Cerebellar cortex (tissue), 1 donor: ENCODE measurements at places on chromosomes 3 and 15.

DNA sequence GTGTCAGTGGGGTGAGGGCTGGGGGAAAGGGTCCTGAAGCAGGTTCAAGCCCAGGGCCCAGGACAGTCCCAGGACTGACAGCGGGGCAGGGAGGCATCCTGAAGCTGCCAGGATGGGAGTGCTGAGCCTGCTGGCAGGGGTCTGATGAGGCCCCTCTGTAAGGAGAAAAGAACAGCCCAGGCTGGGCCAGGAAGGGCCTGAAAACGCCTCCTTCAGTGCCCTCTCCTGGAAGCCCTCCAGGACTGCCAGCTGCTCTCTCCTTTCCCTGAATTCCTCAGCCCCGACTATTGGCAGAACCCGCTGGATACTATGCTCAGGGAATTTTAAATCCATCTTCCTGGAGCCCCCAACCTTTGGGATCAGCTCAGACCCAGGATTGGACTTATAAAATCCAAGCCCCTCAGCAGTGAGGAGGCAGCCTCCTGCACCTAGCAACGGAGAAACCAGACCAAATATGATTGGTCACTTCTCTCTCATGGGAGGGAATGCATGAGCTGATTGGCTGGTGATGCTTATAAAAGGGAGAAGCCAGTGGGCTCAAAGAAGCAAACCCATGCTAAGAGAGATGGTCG is 203.5 kb upstream of the LINGO1 start:
- peak; percentile 57 for DNase-seq

DNA sequence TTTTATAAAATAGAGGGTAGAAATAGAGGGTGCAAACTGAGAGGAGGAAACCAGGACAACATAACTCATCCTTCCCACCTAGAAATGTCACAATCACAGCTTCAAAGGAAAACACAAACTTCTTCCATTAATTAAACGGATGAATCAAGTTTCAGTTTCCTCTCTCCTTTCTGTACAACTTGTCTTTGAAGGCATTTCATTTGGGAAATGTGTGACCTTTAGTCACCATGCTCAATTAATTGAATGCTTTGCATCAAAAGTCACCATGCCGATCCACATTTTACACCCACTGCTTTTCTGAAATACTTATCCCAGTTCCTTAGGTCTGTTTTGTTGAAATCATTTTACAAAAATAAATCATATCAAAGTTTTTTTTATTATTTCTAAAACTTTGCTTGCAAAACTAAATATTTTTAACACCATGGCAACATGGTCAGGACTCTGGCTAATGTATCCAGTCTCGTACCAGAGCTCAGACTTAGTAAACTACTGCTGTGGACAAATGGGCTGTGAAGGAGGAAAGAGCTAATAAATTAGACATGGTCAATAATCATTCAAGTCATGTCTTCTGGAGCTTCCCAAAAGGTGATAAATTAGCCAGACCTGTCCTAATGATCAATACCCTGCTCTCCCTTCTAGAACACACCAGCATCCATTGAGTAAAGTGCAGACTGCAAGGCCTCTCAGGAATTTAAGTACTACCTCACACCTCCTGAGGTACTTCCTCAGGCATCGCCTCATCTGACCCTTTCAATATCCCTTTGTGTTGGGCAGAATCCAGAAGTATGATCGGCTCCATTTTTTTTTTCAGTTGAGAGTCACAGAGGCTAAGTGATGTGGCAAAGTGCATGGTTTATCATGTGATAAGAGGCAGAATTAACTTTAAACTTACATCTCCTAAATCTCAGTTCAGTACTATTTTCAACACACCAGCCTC is 161.3 kb downstream of the GREM1 start:
- DNase-seq = no peak

GRCh38 chr3:18422972-18423371 is 2.2 kb downstream of the SATB1 start:
- DNase-seq = no peak

DNA sequence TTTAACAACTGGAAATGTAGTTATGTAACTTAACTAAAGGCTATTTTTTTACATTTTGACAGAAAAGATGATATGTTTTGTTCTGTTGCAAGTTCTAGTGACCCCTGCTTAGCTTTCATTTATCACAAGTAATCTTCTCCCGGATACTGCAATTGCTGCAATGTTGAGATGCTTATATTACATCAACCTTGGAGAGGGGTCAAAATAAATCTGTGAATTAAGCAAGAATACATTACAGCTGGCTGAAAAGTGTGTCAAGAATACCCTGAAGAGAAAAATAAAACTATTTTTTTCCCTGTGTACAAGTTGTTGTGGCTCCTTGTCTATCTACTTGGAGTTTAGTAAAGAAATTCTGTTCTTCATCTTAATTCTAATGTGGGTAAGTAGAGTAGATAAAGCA is 232.1 kb upstream of the GOLIM4 start:
- no peak for DNase-seq
